Activated T-helper 1 cell treated with anti-CD3 and anti-CD28 coated beads, Interleukin-2, amount 50 U/mL, for 16 hours (primary cell): ENCODE measurements at places on chromosomes 2 and 18.

DNA sequence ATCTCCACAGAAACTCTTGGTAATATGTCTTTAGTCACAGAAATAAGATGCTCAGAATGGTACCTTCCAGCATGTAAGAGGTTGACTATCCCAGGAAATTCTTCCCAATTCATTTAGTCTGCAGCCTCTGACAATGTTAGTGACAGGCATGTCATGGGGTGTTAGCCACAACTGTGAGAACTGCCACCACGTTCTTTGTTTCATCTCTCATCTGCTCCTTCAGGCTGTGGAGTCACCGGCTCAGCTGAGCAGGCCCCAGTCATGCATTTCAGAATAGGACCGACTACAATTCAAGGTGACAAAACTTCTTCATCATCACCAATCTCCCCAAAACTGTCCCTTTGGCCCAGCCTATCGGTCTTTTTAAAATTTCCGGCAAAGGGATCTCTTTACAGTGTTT is 167.5 kb downstream of the AKAIN1 start:
- DNase-seq, result no peak

- DNase-seq, result no peak
Observed at GRCh38 chr2:80291656-80292055, 12.9 kb downstream of the LRRTM1 start.

DNA sequence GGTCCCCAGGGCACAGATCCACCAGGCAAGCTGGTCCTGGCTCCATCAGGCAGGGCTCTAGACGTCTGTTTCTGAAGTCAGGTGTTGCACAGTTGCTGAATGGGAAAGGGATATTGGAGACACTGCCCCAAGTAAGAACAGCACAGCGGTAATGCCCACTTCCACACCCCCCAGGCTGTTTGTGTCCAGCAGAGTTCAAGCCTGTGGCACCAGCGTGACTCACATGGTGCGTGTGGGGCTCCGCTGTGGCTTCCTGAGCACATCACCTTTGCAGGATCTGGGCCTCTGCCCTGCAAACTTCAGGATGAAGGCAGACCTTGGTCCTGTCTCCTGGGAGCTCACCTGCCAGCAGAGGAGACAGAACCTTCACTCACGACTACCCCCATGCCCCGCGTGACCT is 203.3 kb downstream of the TFCP2L1 start:
- no peak for DNase-seq

- DNase-seq, result no peak
Observed at GRCh38 chr2:18422432-18423165, 137.9 kb downstream of the RDH14 start.

DNA sequence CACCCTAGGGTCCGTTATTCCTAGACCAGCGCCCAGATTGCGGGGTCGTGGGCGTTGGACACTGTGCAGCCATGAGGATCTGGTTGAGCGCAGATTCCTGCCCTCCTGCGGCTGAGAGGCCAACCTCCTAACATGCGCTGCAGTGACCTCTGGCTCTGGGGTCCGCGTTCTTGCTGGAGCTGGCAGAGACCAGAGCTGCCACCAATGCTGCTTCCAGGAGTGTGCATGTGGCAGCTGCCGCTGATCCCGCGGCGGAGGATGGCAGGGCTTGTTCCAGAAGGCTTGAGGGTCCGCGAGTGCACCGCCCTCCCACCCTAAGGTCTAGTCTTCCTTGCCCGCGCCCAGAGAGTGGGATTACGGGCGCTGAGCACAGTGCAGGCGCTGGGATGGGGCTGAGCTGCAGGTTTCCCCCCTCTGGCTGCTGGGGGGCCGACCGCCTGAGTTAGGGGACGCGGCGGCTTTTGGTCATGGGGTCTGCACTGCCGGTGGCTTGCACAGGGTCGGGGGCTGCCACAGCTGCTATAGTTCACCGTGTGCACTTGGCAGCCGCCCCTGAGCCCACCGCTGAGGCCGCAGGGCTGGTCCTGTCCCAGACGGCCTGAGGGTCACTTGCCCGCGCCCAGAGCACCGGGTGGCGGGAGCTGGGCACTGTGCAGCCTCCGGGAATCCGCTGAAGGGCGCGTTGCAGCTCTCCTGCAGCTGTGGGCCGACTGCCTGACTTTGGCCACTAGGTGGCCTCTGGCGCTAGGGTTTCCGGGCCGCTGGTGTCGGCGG is 145.9 kb downstream of the CCDC74A start:
- peak; percentile 39 for DNase-seq

GRCh38 chr2:237066396-237066795 is 19.3 kb upstream of the COPS8 start:
- DNase-seq, result no peak

GRCh38 chr2:20456116-20456571 is 9.3 kb downstream of the RHOB start:
- no peak for DNase-seq

GRCh38 chr2:238003234-238004031 is 36.6 kb downstream of the UBE2F start:
- no peak for DNase-seq

DNA sequence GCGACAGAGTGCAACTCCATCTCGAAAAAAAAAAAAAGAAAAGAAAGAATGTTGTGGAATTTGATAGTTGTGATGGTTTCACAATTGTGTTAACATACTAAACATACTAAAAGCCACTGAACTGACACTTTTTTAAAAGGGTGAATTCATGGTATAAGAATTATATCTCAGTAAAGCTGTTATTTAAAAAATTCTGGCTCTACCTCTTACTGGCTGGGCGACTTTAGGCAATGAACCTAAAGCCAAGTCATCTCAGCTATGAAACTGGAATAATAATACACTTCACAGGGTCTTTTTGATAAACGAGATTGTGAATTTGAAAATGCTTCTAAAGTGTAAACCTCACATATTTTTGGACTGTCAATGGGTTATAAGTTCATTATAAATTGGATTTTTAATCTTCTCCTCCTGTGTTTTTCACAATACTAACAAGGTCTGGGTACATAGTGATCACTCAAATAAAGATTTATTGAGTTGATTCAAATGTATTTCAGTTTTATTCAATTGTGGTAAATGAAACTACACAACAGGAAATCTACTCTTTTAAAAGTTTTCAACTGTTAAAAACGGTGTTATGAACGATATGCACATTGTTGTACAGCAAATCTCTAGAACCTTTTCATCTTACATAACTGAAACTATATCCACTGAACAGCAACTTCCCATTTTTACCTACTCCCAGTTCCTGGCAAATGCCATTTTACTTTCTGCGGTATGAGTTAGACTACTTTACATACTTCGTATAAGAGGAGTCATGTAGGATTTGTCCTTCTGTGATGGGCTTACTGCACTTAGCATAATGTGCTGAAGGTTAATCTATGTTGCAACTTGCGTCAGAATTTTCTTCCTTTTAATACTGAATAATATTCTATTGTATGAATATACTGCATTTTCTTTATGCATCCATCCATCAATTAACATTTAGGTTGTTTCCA is 43.0 kb upstream of the GTF2A1L start:
- no peak for DNase-seq

DNA sequence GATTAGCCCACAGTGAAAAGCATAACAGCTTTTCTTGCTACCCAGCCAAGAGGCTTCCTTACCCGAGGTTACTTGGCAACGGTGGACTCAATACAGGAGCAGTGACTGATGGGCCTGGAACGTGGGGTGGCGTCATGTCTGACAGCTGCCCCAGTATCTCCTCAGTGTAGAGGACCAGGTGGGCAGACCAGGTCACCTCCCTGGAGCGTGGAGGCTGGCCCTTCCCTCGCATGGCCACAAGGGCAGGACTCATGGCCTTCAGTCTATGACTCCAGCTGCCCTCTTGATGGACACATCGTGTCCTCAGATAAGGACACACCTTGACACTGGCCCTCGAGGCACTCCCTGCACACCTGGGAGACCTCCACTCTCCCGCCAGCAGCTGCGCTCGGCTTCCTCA is 6.4 kb downstream of the ASPRV1 start:
- no peak for DNase-seq

DNA sequence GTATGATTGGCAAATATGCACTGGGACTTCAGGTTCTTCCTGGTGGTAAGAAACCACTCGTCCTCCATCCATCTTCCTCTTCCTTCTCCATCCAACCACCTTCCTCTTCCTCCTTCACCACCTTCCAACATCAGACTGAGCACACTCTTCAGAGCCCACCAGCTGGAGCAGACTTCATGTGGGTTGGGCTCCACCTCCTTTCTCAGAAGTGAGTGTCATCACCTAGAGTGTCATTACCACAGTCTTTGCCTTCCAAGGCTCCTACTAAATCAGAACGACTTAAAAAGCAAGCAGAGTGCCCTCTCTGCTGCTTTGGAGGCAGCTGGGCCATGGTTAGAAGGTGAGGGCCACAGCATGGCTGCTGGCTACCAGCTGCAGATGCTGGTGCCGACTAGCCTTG is 171.6 kb downstream of the SH3RF3 start:
- no peak for DNase-seq

DNA sequence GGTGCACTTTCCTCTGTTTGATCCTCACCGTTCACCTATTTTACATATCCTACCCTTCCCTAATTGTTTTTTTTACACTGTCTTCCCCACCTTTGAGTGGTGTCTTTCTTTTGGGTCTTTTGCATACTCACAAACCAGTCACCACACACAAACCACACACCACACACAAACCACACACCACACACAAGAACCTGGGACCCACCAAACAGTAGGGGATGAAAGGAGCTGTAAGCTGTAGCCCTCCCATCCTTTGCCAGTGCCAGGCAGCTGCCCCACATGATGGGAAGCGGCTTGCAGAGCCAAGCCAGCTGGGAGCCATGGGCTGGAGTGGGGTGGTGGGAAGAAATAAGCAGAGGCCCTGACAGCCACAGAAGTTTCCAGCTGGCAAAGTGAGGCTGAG is 38.9 kb upstream of the MSH6 start:
- no peak for DNase-seq

- no peak for DNase-seq
Observed at GRCh38 chr2:127763776-127764175, 47.2 kb downstream of the WDR33 start.

DNA sequence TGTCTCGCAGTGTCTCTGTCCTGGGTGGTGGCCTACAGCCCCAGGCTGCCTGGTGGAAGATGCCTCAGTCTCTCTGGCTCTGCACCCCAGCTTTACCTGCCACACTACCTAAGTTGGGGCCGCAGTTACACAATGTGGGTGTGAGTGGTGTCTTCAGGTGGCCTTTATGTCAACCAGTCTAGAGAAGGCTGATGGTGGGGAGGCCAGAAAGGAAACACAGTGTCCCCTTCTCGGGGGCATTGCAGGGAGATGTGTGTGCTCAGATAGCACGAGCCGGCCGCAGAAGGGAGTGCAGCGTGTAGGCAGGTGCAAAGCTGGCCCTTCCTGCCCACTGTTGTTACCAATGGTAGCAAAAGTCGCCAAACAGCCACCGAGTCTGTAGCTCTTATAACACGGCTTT is 216.1 kb downstream of the SH3RF3 start:
- no peak for DNase-seq

DNA sequence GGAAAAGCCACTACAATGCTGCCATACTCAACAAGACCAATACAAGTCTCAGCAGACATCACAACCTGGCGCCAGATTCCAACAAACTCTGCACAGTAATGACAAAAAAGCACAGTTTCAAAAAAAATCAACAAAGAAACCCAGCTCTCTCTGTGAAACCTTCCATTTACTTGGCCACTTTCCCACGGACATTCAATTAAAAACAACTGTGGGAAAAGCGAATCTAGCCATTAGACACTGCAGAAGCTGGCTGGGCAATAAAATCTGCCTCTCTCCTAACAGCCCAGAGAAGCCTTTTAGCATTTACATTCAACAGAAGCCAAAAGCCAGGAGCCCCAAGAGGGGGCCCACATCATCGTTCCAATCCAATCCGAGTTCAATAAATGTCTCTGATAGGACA is 128.9 kb downstream of the HDAC4 start:
- DNase-seq, result no peak
